ENCODE measurements at places on chromosomes 4 and X. TPM values are rescaled to one million over a fixed set of nuclear protein-coding genes. Genes with fewer than 3 reads are reported as not detected.

PAGE2 gene
- total RNA-seq, result not detected

CSAG2 gene
- not detected for total RNA-seq

ZDHHC15 gene
- total RNA-seq, result not detected

TSPAN6 gene
- total RNA-seq, result 34.1 TPM

UCP1 gene
- not detected for total RNA-seq

RNF150 gene
- 0.93 TPM for total RNA-seq

PABPC5 gene
- total RNA-seq, result 0.58 TPM

KDR gene
- 496 TPM for total RNA-seq

LSM6 gene
- total RNA-seq, result 20.6 TPM

PDGFRA gene
- total RNA-seq, result 3.2 TPM

SLC4A4 gene
- 0.58 TPM for total RNA-seq

MAGEA3 gene
- not detected for total RNA-seq

PF4V1 gene
- not detected for total RNA-seq

DDX53 gene
- not detected for total RNA-seq

GUCY1A1 gene
- total RNA-seq, result 0.70 TPM

DCAF8L2 gene
- not detected for total RNA-seq

LRPAP1 gene
- 307 TPM for total RNA-seq

SCML2 gene
- total RNA-seq, result 0.58 TPM

P2RY4 gene
- not detected for total RNA-seq

RBM41 gene
- 5.4 TPM for total RNA-seq

TCEAL2 gene
- not detected for total RNA-seq

LAMTOR3 gene
- total RNA-seq, result 37.7 TPM

SYNPO2 gene
- total RNA-seq, result 0.53 TPM

PAGE4 gene
- total RNA-seq, result not detected

DGKK gene
- total RNA-seq, result not detected

FABP2 gene
- total RNA-seq, result not detected

ASB9 gene
- total RNA-seq, result 10.6 TPM

IGSF1 gene
- total RNA-seq, result 1.7 TPM

EGF gene
- total RNA-seq, result 0.10 TPM

RBMXL3 gene
- total RNA-seq, result not detected

SPIN2A gene
- not detected for total RNA-seq

MAGEA11 gene
- total RNA-seq, result not detected

MAGEA1 gene
- not detected for total RNA-seq

SMR3B gene
- not detected for total RNA-seq

NKX3-2 gene
- total RNA-seq, result not detected

CFAP99 gene
- not detected for total RNA-seq

PNMA6A gene
- 2.1 TPM for total RNA-seq

MUC7 gene
- total RNA-seq, result not detected

EVC2 gene
- 11.7 TPM for total RNA-seq

ZNF157 gene
- total RNA-seq, result not detected

OTC gene
- total RNA-seq, result not detected

GJB1 gene
- total RNA-seq, result not detected

STK32B gene
- 29.0 TPM for total RNA-seq

SHROOM2 gene
- 41.9 TPM for total RNA-seq

CT45A6 gene
- not detected for total RNA-seq

RENBP gene
- total RNA-seq, result 19.0 TPM

EGFL6 gene
- not detected for total RNA-seq
